ENCODE measurements at places on chromosomes 16 and 17. TPM values are rescaled to one million over a fixed set of nuclear protein-coding genes. Genes with fewer than 3 reads are reported as not detected.

DNA sequence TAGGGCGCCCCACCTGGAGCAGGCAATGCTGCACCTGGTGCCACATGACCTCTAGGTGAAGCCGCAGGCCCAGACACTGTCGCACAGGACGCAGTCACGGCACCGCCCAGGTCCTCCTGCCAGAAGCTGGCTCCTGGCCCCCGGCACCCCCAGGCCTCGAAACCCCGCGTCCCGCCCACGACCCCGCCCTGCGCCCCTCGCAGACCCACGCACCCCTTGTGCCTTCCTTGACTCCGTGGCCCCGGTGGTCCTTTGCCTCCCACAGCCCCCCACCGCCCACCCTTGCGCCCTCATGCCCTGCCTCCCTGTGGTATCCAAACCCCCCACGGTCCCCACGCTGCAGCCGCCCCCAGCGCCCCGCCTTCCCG is 6.3 kb upstream of the C1QTNF8 start:
- no peak overlapping the region for H3K27ac ChIP-seq
- no peak overlapping the region for H3K4me3 ChIP-seq
- H3K36me3 ChIP-seq: no peaks in the 10 kb centered on the region
- H3K4me1 ChIP-seq: no peaks in the 10 kb centered on the region

DNA sequence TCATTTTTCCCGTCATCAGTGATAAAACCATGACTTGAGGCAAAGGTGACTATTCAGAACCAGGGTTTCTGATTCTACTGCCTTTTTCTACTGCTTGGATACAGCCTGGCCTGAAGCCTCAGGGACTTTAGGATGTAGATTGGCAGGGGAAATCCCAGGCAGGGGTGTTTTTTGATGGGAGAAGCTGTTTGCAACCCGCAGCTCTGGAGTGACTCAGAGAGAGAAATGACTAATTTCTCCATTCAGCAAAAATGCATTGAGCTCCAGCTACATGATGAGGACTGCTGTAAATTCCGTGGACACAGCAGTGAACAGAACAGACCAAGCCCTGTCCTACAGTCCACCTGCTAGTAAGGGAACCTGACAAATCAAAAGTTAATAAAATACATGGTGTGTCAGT is 560.6 kb downstream of the CDH13 start:
- H3K4me1 ChIP-seq: no peaks in the 10 kb centered on the region
- peak; percentile 53 for DNase-seq
- no peaks in the 10 kb centered on the region for H3K27me3 ChIP-seq
- H3K4me3 ChIP-seq: no peak overlapping the region
- no peak overlapping the region for H3K27ac ChIP-seq
- no peaks in the 10 kb centered on the region for H3K36me3 ChIP-seq

- no peak overlapping the region for H3K27ac ChIP-seq
- DNase-seq: no peak
- no peaks in the 10 kb centered on the region for H3K4me1 ChIP-seq
- no peaks in the 10 kb centered on the region for H3K27me3 ChIP-seq
- H3K4me3 ChIP-seq: no peak overlapping the region
Observed at GRCh38 chr16:5220705-5221104, 123.1 kb upstream of the EEF2KMT start.

GRCh38 chr16:17939723-17940122 is 396.8 kb downstream of the NPIPA8 start:
- H3K27me3 ChIP-seq: no peaks in the 10 kb centered on the region
- no peaks in the 10 kb centered on the region for H3K36me3 ChIP-seq
- H3K27ac ChIP-seq: no peak overlapping the region
- no peak for DNase-seq
- no peaks in the 10 kb centered on the region for H3K4me1 ChIP-seq

The SLC5A10 gene
- total RNA-seq: not detected

The TEKT3 gene
- not detected for total RNA-seq

The KRT15 gene
- total RNA-seq: 2.8 TPM

The C1QTNF8 gene
- total RNA-seq: not detected

Data from endothelial cell of umbilical vein (primary cell).